ENCODE measurements at places on chromosomes 1 and 21.

DNA sequence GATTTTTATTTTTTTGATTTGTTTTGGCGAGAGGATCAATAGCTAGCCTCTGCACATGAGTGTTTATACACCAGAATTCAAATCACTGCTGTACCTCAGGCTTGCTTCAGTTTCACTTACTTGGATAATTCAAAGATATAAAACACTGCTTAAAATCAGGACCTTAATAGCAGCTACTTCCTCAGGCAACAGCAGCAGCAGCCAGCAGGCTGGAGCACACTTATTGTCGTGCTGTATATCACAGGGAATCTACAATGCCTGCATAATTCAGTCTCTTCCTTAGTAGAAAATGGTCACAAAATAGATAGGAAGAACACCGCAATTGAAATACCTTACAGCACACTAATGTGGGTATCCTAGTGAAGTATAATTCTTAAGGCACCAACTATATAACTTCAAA lies 497.3 kb downstream of the NEGR1 start:
- no peak for DNase-seq

GRCh38 chr1:18542351-18542750 lies 61.6 kb downstream of the KLHDC7A start:
- no peak for DNase-seq

- peak; percentile 78 for DNase-seq
These were observed 164.9 kb downstream of the ST6GALNAC3 start for GRCh38 chr1:76239470-76239918.

GRCh38 chr1:7459914-7460313 lies 311.2 kb upstream of the VAMP3 start:
- no peak for DNase-seq

- DNase-seq, result no peak
These were observed 176.9 kb upstream of the DEPDC1 start for GRCh38 chr1:68673771-68674170.

DNA sequence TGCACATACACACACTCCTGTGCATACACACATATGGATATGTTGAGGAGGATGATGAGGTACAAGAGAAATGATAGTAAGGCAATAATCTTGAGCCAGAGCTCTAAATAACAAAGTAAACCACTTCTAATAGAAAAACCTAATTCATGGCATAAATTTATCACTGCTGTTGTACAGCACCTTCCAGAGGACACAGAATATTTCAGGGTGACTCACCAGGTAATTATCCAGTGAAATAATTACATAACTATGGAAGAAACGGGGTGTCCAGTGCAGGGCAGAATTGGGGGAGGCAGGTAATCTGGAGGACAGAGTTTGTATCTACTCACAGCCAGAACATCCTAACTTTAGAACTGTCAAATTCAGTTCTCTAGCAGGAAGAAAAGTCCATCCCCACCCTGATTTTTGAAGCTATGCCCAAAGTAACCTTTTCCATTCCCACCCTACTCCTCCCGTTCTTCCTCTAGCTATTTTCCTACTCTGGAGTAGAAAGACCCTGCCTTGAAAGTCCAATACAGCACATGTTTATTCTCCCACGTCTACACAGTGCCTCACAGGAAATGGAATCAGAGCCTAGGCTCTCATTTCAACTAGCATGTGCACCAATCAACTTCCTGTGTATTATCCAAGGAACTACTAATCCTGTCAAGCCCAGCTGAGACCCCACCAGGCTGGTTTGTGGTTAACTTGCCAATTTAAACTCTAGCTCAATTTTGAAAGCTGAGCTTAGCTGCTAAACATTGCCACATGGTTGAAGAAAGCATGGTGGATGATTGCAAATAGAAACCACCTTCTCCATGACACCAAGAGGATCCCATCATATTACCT lies 96.6 kb downstream of the PTPN14 start:
- DNase-seq, result no peak

GRCh38 chr21:35641271-35642016 lies 418.9 kb downstream of the SETD4 start:
- DNase-seq, result no peak

DNA sequence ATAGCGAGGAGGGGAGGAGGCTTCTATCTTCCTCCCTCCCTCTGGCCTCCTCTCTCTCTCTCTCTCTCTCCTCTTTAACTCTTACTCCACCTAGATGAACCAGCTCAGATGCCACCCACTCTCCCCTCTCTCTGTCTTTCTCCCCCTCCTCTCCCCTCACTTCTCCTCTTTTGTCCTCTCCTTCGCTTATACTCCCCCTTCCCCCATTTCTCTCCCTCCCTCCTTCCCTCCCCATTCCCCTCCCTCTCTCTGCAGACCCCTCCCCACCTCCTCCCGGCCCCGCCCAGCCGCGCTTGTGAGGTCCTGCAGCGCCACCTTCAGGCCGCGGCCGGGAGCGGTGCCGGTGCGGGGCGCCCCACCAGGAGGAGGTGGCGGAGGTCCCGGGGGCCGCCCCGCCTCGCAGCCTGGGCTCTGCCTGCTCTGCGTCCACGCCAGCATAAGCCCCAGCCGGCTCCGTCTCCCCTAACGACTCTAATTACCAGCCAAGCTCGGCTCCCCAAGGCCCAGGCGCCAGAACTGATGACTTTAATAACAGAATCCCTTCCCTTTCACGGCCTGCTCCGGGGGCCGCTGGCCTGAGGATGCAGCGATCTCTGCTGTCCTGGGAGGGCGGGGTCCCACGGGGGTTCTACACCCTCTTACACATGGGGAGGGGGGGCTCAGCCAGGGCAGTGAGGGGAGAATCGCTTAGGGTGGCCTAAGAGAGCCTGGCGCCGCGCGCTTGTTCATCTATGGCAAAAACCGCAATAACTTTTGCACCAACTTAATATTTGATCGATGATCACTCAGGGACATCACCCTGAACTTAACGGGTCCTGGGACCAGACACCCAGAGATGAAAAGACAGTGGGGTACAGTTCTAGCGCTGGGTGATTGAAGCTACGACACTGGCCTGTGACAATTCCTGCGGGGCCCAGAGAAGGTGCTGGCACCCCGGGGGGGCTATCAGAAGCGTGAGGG lies 637.3 kb downstream of the MATN1 start:
- DNase-seq, result no peak

GRCh38 chr1:178122283-178122682 lies 28.4 kb downstream of the RASAL2 start:
- DNase-seq, result no peak

- no peak for DNase-seq
These were observed 474.0 kb downstream of the SETD4 start for GRCh38 chr21:35586305-35586704.

DNA sequence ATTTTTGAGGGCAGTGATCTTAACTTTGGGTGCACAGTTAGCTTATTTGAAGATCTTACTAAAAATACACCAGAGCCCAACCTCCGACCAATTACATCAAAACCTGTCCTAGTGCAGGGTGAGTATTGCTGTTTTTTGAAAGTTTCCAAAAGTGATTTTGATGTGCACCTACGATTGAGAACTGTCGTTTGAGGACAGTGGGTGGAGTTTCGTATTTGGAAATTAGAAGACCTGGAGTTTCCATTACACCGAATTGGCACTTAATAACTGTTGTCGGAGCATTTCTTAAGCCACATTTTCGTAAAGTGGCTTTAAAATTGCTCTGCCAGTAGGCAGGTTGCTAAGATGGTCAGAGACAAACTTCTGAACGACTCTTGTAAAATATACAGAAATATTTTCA lies 1.1 kb downstream of the SOD1 start:
- DNase-seq, result no peak

DNA sequence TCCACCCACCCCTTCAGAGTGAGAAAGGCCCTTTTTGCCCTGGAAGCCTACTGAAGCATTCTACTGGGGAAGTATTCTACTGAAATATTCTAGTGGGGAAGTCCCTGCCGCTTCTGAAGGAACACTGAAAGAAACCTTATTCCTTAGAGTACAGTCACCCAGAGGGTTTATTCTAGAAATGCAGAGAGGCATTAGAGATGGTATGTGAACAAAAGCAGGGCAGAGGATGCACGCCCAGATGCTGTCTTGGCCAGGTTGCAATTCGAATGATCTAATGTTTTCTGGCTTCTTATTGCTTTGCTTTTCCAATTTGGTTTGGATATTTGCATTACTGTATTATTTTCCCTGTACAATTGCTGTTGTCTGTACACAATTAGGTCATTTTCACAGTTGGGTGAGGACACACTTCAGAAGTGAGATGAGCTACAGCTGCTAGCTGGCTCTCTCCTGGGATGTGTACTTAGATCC lies 37.1 kb downstream of the CCN1 start:
- no peak for DNase-seq

All from NCI-H748 treated with DMSO at 0.1 percent for 48 hours (cell line).